Stimulated activated CD4-positive, alpha-beta T cell treated with anti-CD3 and anti-CD28 coated beads, TNF-alpha, amount 100 ng/mL, for 1 hour (primary cell): ENCODE measurements at places on chromosomes 6 and 20.

GRCh38 chr6:81694207-81694606, 58.3 kb downstream of the TENT5A start:
- no peak for DNase-seq

GRCh38 chr6:84811351-84811750, 47.0 kb upstream of the TBX18 start:
- DNase-seq = no peak

GRCh38 chr20:61805781-61806180, 259.9 kb downstream of the TAF4 start:
- no peak for DNase-seq

GRCh38 chr20:20331817-20332216, 36.1 kb upstream of the INSM1 start:
- DNase-seq = no peak

GRCh38 chr20:939606-940005, 23.5 kb upstream of the ANGPT4 start:
- no peak for DNase-seq
